ENCODE measurements at places on chromosomes 6 and 20.

DNA sequence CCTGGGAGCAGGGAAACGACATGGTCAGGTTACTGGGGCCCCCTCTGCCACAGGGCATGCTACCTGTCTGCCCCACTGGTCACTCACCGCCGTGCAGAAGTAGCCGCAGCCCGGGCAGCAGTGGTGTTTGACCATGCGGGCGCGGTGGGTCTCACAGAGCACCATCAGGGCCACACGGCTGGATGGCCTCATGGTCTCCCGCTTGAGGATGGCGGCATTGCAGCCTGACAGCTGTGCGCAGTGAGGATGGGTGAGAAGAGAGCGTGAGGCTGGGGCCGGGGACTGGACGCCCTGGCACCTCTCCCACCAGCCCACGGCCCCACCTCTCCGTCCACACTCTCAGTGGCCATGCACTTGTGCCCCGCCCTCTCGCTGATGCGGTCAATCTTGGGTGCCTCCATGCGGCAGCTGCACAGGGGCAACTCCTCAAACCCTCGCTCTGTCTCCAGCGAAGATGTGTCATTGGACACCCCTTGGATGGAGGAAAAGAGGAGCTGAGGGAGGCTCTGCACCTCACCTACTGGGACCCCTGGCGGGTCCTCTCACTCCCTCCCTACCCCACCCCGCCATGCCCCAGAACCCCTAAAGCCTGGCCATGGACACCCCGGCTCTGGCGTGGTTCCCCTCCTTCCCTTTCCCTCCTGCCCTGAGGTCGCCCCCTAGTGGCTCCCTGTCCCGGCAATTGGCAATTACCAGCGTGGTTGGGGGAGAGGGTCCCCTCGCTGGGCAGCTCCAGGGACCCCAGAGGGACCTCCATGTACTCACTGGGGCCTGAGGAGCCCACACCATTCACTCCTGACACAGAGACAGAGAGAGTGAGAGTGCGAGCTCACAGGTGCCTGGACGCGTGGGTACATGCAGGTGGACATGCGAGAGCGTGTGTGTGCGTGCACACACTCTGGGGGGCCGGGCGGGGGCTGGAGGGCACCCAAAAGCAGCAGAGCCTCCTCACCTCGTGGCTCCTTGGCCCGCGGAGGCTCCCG is 8.9 kb downstream of the EHMT2 start:
- DNase-seq: no peak

- DNase-seq: no peak
These were observed 42.6 kb upstream of the IFNGR1 start for GRCh38 chr6:137261761-137262160.

DNA sequence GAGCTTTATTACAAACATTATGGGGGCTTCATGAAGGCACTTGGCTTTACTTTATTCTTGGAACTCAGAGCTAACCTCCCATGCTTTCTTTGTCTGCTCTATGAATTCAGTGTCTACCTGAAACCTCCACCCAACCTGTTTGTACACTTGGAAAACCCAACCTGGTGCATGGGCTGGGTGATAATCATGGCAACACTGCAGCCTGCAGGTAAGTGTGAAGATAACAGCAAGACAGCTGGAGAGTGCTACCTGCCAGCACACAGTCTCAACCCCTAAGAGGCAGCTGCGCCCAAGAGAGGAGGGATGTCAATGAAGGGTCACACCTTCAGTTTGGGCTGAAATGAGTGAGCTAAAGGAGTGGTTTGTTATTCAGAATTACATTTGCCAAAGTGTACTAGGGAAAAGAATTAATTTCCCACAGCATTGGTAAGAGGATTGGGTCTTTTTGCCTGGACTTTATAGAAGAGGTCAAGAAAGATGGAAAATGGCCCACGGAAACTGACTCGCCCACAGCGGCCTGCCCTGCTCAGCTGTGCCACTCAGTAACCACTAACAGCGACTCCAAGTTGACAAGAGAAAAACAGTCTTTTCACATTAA is 24.4 kb downstream of the FOXQ1 start:
- DNase-seq: no peak

DNA sequence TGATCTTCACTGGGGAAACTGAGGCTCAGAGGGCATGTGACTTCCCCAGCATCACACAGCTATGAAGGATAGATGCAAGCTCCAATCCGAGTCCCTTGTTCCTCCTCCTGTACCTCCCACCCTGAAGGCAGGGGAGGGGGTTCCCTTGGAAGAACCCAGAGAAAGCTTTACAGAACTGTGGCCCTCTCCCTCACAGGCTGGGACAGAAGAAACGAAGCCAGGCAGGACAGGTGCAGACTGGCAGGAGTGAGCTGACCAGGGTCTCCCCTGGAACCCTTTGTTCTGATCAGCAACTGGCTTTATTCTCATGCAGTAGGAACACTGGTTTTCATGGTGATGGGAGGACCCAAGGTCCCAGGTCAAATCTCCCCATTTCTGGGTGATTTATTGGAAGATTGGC is 90.2 kb downstream of the TMEM242 start:
- DNase-seq: no peak

DNA sequence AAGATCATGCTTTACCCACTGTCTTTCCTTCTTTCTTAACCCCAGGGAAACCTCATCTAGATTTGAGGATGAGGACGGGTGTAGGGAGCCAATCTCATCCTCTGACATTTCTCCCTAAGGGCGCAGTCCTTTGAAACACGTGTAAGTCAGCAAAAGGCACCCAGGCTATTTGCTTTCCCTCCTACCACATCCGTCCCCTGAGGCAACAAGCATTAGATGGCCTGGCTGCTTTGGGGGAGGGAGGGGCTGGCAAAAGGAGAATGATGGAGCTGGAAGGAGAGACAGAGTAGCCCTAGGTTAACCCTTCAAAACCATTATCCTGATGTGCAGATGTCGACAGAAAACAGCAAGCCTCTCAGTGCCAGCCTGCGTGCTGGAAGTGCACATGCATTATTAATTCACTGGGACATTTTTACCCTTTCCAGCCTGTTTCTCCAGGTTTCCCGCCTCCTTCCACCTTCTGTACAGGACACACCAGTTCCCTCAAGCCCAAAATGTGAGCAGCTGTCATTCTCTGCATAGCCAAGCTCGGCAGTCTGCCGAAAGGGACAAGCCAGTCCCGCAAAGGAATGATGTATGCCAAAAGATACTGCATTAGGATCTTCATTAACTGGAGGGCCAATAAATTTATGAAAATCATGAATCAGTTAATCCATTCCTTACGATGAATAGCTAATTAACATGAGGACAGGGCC is 547.2 kb downstream of the CD83 start:
- no peak for DNase-seq

GRCh38 chr20:58195047-58195446 is 33.4 kb downstream of the ANKRD60 start:
- no peak for DNase-seq

DNA sequence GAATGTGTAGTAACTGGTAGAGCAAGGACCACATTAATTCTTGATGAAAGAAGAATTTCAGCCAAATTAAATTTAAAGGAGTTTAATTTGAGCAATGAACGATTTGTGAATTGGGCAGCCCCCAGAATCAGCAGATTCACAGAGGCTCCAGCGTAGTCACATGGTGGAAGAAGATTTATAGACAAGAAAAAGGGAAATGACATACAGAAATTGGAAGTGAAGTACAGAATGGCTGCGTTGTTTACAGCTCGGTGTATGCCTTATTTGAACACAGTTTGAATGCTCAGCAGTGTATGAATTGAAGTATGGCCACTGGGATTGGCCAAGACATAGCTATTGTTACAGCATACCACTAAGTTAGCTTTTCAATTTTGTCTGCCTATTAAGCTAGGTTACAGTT is 173.6 kb upstream of the ARG1 start:
- DNase-seq: no peak

GRCh38 chr20:59468831-59469230 is 135.5 kb upstream of the PHACTR3 start:
- no peak for DNase-seq

GRCh38 chr6:16421462-16421960 is 183.1 kb downstream of the GMPR start:
- DNase-seq: no peak

DNA sequence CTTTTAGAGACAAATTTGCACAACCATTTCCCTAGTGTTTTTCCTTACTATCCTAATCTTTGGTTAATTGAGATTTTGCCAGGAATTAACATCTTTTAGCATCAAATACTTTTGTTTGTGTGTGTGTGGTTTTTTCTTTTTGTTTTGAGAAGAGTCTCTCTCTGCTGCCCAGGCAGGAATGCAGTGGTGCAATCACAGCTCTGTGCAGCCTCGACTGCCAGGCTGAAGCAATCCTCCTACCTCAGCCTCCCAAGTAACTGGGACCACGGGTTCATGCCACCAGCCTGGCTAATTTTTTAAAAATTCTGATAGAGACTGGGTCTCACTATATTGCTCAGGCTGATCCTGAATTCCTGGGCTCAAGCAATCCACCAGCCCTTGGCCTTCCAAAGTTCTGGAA is 28.5 kb downstream of the BAK1 start:
- DNase-seq: no peak

DNA sequence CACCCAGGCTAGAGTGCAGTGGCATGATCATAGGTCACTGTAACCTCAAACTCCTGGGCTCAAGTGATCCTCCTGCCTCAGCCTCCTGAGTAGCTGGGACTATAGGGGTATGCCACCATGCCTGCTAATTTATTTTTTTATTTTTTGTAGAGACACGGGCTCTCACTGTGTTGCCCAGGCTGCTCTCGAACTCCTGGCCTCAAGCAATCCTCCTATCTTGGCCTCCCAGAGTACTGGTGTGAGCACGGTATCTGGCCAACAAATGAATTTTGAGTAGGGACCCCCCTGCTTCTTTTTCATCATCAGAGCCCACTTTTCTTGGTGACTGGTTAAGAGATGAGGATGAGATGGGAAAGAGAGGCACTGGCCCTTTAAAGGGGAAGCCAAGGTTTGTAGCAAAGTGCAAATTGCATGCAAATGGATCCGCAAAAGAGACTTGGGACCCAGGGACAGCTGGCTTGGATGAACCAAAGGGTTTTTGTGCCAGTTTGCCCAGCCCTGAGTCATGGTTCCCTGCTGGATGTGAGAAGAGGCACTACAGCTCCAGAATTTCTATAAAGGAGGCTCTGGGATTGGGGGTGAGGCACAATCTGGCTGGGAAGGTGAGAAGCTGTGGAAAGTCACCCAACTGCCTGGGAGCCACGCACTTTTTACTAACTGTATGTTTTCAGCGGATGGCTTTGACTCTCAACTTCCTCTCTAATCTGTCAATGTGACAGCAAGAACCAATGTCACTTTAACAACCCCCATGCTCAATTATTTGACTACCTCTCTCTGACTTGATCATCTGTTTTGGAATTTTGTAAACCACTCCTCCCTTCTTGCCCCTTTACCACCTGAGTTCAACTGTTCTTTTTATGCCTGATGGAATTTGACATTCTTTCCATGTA is 58.7 kb upstream of the RNF24 start:
- no peak for DNase-seq

DNA sequence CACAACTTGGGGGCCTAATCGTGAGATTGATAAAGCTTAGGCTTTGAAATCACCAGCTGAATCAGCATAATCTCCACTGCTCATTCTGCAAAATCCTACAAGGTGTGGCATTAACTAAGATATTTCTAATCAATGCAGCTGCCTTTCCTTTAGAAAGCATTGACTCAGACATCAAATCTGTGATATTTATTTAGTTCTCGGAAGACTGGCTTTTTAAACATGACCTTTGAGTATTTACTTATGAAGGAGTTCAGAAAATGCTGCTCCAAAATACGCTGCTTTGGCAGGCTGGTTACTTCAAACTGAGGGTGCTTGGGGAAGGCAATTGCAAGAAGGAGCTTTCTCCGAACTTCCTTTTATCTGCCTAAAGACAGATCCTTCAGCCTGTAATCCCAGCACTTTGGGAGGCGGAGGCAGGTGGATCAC is 23.7 kb upstream of the FUCA2 start:
- no peak for DNase-seq

GRCh38 chr6:125598422-125598821 is 151.0 kb upstream of the HEY2 start:
- DNase-seq: no peak
